ENCODE measurements at places on chromosomes 4 and X.

DNA sequence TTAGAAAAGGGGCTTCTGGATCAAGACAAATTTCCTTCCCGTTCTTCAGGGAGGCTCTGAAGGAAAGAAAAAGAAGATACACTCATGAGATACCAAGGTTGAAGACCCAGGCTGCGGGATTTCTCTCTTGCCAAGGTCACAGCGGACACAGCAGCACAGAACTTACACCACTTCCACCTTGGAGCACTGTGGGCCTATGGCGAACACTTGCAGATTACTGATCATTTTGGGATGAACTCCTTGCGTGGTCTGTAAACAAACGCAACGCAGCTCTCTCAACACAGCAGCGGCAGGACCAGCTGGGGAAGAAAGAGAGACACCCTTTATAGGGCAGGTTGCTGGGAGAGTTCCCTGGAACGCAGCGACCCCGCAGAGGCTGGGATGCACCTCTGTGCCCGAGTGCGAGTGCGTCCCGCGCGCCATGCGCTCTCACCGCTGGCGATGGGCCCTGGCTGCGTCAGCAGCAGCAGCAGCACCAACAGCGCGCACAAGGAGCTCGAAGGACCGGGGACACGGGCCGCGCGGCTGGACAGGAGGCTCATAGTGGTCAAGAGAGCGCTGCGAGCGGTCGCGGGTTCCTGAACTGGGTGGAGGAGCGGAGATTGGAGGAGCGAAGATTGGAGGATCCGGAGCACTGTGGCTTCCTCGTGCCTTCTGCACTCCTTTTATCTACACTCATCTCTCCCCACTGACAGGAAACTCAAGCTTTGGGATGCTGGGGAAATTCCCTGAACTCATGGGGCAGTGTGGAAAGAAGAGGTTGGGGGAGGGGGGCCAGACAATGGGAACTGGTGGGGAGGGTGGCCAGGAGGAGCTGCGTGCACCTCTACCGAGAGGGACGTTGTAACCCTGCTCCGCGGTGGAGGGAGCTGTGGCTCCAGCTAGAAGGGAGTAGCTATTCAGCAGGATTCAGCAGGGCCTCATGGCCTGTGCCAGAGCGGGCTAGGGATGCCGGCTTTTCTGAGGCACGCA, at the start of gene CXCL5:
CXCL5 (minus strand) TSS at position 638 of the 972 bp plus-strand sequence; CDS start at position 542, 96 bp downstream.
- ATAC-seq: no peak

- no peak for ATAC-seq
Measured at GRCh38 chrX:119393144-119393543, 6.0 kb upstream of the SLC25A43 start.

GRCh38 chr4:87497159-87497558, 32.0 kb downstream of the SPARCL1 start:
- no peak for ATAC-seq

- ATAC-seq: no peak
Measured at GRCh38 chr4:31239886-31240285, 519.7 kb downstream of the PCDH7 start.

DNA sequence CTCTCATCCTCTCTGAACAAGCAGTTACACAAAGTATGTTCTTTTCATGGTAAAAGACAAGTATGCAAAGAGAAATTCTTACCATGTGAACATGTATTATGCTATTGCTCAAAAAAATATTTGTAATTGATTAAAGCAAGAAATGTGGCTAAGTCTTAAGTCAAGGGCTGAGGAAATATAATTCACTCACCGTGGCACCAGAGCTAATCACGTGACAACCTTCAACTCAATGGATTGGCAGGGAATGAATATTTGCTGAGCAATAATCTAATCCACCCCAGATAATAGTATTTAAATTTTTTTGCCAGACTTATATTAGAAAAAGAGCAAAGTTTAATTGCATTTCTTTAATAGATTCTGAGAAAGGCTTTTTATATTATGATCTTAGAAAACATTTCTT, 310.2 kb downstream of the HS3ST1 start:
- no peak for ATAC-seq

DNA sequence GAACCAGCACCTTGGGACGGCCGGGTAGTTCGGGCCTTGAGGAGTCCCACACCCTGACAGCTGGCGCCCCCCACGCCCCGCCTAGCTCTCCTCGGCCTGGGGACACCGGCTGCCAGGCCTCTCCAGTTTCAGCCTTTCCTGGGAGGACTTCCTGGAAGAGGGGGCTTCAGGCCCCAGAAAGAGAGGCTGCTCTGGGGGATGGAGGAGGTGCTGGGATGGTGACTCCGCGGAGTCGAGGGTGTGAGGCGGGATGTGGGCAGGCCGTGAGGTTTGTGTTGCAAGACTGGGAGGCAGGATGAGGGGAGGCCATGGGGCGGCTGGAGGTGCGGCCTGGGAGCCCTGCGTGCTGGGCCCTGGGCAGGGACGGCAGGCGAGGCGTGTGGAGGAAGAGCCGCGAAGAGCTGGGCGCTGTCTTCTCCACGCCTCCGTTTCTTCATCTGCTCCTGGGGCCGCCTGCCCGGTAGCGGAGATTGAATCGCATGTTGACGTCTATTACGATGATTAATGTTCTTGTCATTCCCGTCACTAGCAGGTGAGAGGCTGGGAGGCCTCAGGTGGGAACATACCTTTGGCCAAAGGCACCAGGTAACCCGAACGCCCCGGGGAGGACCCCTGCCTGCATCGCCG, 918 bp upstream of the FGFRL1 start:
- ATAC-seq: peak; percentile 66

GRCh38 chrX:72366701-72367454, 61.2 kb upstream of the CITED1 start:
- ATAC-seq: no peak

DNA sequence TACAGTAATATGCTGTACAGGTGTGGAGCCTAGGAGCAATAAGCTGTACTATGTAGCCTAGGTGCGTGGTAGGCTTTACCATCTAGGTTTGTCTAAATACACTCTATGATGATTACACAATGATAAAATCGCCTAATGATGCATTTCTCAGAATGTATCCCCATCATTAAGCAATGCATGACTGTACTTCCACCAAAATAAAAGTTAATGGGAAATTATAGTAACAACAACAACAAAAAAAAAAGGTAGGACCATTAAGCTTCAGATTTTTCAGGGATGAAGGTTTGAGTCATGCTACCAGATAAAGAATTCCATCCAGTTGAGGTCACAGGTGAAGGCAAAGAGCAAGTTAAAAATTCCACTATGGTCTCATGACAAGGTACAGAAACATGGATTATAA, 68.2 kb downstream of the MAGEA10 start:
- no peak for ATAC-seq

- no peak for ATAC-seq
Measured at GRCh38 chrX:155997436-155997835, at the start of gene IL9R. Gene IL9R, plus strand, starts transcription at chrX:155997696. Its CDS starts 64 bp downstream, at chrX:155997760.

DNA sequence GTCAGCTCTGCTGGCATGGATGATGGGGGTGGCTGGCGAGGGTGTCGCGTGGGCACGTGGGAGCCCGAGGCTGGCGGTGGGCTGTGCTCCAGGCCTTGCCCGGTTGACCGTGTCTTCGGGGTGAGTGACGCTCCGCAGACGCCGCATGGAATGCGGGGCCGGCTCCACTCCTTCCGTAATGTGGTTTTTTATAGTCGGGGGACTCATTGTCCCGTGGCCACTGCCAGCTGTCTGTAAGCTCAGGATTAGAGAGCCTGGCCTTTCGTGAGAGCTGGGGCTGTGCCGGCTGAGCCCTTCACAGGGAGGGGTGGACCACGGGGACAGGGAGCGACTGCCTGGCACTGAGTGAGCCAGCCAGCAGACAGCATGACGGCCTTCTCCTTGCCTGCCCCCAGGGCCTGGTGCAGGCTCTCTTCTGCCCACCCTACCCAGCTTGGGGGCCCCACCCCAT, 20.4 kb downstream of the DOK7 start:
- ATAC-seq: peak; percentile 34

GRCh38 chrX:14017399-14017798, 12.3 kb downstream of the GEMIN8 start:
- no peak for ATAC-seq

DNA sequence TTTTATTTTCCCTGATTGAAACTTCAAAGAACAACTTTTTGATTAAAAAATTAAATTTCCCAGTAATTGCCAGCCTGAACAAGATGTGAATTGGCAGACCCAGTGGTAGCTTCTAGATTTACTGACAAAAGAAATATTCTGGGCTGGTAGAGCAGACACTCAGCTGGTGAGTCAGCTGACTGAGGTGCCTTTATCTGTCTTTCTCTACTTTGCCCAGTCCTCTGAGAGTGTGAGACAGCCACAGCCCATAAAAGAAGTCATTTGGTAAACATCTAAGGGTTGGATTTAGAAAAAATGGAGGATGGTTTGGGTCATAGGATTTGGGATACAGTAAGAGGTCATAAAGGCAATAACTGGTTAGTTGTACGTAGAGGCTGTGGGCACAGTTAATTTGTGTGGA, 54.5 kb downstream of the CCSER1 start:
- no peak for ATAC-seq

DNA sequence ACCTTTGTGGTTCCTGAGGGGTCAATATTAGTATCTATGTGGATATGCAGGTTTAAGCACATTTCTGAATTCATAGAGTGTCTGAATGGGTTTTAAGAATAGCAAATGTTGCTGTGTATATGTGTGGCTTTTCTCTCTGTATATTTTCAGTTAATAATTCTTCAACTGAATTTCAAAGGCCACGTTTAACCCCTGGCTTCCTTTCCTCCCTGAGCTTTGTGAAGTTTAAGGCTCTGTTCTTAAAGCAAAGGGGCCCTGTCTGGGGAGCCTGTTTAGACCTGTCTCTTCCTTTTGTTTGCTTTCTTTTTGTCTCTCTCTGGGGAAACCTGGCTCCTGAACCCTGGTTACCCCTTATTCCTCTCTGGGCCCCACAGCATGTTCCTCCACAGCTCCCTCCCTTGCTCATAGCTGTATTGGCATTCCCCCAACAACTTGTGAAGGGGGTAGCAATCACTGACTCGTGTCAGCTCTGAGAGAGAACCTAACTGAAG, 139.1 kb downstream of the COL4A6 start:
- no peak for ATAC-seq

- no peak for ATAC-seq
Measured at GRCh38 chr4:1984406-1985191, 24.2 kb downstream of the NELFA start.

DNA sequence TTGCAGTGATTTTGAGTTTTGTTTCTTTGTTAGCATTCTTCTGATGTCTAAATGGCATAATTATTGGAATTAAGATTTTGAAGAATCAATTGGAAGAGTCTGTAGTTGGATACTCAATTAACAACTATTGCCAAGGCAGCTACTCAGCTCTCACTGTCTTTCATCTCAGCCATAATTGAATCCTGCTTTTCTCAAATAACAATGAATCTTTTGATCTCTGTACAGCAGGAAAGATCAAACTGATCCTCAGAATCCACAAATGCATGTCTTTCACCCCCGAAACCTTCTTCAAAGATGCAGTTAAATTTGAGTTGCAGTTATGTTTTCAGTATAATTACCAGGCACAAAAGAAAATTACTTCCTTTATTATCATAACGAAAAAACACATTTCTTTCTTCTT, 86.2 kb downstream of the MAD2L1 start:
- ATAC-seq: no peak

GRCh38 chr4:140213116-140213515, 59.1 kb upstream of the MAML3 start:
- ATAC-seq: no peak

GRCh38 chr4:142818031-142818430, 28.1 kb downstream of the INPP4B start:
- no peak for ATAC-seq

DNA sequence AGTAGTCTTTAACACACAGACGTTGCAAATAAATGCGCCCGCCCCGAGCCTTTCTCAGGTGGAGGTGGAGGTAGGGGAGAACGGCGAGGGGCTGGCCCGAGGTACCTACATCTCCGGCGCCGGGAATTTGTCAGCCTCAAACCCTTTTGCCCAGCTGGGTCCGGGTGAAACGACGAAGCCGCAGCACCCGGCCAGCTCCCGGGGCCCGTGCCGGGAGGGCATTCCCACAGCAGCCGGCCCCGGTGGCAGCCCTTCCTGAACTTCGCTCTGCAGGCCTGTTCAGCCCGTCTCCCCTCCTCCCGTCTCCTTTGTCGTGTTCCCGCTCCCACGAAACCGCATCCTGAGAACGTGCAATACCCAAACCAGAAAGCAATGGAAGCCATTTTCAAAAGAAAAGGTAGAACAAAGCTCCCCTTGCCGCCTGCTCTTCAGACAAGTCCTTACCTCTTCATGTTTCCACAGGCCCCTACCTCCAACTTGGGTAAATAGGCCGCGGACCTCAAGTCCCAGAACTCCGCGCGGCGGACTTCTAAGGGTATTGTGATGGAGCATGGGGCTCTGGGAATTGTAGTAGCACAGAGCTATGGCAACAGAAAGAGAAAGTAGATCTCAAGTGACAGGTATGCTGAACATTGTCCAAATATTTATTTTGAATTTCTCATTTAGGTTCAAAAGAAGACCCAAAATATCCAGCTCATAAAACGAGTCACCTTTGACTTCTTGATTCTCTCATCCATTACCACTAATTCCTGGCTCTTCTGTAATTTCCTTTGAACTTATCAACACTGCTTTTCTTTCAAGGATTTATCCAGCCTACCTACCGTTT, at the start of gene RBM41:
RBM41 (minus strand) TSS at position 501 of the 826 bp plus-strand sequence; CDS start at position 452, 49 bp downstream.
- ATAC-seq: peak; percentile 86

- ATAC-seq: no peak
Measured at GRCh38 chr4:90824266-90825150, 697.3 kb downstream of the CCSER1 start.

GRCh38 chrX:129663171-129663570, 8.4 kb upstream of the APLN start:
- ATAC-seq: no peak

DNA sequence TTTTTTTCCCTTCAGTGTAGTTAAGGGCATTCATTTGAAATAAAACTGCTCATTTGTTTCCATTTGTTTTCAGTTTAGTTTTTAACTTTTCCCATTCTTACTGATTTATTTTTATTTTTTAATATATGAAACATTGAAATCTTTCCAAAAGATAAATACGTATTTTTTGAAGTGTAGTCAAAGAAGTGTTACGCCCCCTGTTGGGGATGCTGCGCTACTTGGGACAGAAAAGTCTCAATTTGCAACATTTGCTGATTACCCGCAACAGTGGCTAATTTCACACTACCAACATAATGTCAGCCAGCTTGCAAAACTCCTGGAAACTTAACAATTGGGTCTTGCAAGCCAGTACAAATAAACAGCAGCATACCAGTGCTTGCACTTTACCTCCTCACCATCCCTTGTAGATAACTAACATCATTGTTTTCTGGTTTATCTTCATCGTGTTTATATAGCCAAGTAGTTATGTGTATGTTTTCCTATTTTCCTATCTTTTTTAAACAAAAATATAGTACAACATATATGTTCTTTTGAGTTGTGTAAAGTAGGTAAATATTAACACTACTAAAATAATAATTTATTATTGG, 158.6 kb downstream of the STPG2 start:
- no peak for ATAC-seq

GRCh38 chr4:181752516-181752915, 490.7 kb upstream of the TENM3 start:
- no peak for ATAC-seq

DNA sequence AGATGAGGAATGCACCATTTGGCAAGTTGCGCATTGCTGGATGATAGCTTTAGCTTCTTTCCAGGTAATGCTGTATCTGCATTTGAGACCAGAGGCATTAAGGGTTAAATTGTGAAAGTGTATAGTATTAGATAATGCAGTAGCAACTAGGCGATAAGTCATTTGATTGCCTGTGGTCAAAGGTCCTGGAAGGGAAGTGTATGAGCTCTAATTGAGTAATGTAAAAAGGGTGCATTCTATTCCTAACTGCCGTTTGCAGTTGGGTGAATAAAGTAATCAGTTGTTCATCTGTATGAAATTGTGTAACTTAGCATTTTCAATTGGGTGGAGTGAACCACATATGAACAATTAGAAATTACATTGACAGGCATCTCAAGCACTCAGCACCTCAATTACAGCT, 54.5 kb upstream of the WDR1 start:
- no peak for ATAC-seq

- peak; percentile 65 for ATAC-seq
Measured at GRCh38 chrX:45850775-45851433, 650.2 kb upstream of the DIPK2B start.

Measured in gastroesophageal sphincter (tissue), 4 donors.